Naive B cell (primary cell): ENCODE measurements at places on chromosomes 1 and 21.

DNA sequence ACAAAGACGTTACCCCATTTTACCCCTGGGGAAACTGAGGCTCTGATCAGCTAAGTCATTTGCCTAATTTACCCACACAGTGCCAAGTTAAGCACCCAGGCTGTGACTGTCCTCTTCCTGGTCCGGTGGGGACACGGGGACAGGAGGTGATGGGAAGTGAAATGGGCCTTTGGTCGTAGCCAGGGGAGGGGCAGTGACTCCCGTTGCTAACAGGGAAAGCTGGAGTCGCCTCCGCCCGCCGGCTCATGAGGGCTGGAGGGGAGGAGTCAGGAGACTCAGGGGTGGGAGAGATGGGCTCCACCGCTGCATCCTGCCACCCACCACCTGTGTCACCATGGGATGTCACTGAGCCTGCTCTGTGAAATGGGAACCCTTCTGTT is 139.3 kb downstream of the PGBD5 start:
- no peak for DNase-seq

- no peak for DNase-seq
Observed at GRCh38 chr1:209399800-209400199, 183.7 kb upstream of the CAMK1G start.

DNA sequence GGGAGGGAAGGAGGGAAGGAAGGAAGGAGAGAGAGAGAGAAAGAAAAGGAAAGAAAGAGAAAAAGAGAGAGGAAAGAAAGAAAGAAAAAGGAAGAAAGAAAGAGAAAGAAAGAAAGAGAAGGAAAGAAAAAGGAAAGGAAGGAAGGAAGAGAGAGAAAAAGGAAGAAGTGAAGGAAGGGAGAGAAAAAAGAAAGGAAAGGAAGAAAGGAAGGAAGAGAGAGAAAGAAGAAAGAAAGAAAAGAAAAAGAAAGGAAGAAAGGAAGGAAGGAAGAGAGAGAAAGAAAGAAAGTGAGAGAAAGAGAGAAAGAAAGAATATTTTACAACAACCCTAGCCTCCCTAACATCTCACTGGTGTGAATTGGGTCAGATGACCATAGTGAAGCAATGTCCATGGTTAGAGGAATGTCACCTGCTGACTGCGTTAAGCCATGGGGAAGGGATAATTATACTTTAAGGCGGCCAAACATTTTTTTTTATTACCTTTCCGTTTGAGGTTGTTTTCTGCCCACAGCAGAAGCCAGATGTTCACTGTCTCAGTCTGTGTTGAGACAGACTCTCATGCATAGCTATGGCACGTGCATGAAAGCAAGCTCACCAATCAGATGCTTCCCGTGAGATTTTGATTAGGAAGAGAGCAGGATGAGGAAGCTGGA is 76.4 kb downstream of the SNRPE start:
- DNase-seq: no peak

DNA sequence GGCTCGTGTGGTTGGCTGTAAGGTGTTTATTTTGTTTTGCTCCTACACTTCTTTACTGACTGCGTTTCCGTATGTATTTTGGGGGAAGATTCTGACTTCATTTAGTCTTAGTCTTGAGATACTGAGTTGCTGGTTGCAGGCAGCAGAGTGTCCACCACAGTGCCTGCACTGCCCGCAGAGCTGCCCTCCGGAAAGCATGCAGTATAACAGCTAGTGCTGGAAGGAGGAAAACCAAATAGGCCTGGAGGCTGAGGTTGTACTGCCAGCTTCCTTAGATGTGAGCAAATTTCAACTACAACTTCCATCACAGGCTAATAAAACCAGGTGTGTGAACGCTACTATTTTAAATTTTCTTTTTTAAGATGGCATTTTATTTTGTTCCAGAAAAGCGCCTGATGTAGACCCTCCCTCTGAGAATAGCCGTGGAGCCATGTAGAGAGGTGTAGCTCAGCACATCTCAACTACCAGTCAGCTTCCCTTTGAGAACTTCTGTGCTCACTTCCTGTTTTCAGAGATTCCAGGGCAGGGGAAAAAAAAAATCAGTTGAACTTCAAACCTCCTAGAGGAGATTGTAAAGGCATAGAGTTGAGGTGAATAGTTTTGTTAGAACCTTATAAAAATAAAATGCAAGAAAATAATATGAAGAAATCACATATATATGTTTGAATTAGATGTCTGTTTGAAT is 17.6 kb downstream of the LMO4 start:
- DNase-seq: no peak

DNA sequence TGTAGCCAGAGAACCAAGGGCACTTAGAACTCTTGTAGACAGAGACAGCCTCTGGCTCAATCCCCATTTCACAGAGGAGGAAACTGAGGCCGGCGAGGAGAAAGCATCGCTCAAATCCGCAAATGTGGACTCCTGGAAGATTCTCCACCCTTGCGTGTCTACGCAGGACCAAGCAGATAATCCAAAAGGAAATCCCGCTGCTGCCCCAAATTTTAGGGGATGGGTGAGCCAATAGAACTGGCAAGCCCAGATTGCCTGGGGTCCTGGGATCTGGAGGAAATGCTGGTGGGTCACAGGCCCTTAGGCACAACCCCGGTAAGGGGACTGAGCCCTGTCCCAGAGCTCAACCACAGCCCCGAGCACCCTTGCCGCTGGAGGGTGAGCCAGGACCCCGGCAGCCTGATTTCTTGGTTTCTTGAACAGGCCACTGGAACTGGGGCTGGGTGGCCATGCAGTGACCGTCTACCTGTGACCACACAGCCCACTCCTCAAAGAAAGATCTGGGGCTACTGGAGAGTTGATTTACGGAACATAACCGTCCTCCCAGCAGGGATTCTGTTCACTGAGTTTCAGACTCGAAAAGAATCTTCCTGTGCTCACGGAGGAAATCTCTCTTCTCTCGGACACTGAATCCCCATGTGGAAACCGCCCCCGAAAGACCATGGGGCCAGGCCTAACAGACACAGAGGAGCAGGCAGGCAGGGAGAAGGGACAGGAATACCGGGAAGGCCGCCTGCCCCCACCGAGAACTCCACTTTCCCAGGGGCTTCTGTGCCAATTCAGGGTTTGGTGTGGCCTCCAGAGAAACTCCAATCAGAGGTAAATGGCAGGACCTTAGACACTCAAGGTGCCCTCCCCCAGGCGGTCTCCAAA is 238.4 kb downstream of the NPHP4 start:
- no peak for DNase-seq

GRCh38 chr1:161069731-161070270 is at the start of gene ARHGAP30:
Gene ARHGAP30, minus strand, starts transcription at chr1:161069891. Its CDS starts 267 bp downstream, at chr1:161069624.
- peak; percentile 91 for DNase-seq

- DNase-seq: no peak
Observed at GRCh38 chr1:232586679-232587078, 43.3 kb downstream of the SIPA1L2 start.

- DNase-seq: no peak
Observed at GRCh38 chr1:176876966-176877515, 287.5 kb downstream of the ASTN1 start.

DNA sequence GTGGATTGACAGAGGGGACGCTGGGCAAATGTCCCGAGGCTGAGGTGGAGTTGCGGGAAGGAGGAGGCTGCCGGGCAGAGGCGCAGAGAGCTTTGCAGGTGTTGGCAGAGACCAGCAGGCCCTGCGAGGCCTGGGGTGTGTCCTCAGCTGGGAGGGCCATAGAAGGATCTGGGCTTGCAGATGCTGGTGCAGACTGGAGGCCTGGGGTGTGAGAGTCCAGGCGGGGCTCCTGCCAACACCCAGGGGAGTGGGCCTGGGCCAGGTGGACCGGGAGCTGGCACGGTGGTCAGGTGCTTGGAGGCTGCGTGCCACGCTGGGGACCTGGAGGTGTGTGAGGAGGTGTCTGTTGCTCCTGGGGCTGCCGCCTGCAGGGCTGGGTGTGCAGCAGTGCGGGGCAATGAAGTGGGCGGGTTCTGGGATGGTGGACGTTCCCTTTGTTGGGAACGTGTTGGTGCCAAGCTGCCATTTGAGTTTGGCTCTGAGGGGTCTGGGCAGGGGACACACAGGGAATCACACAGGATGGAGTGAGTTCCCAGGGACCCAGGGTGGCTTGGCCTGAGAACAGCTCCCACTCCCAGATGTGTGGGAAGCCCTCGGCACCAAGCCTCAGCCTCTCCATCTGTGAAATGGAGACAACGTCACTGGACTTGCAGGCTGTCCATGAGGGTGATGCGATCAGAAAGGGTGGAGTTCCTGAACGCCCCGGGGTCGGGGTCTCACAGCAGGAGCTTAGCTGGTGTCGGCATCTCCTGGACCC is 39.9 kb upstream of the POFUT2 start:
- no peak for DNase-seq

- DNase-seq: no peak
Observed at GRCh38 chr1:109721971-109722370, 9.9 kb downstream of the GSTM5 start.

- DNase-seq: no peak
Observed at GRCh38 chr1:44321466-44321865, 33.6 kb downstream of the ERI3 start.

- no peak for DNase-seq
Observed at GRCh38 chr1:36605942-36606640, 123.4 kb upstream of the CSF3R start.

- DNase-seq: no peak
Observed at GRCh38 chr1:230314142-230314470, 112.0 kb downstream of the PGBD5 start.

- DNase-seq: no peak
Observed at GRCh38 chr1:117173006-117173405, 37.7 kb downstream of the VTCN1 start.

GRCh38 chr1:44220001-44220751 is 6.9 kb downstream of the DMAP1 start:
- no peak for DNase-seq

DNA sequence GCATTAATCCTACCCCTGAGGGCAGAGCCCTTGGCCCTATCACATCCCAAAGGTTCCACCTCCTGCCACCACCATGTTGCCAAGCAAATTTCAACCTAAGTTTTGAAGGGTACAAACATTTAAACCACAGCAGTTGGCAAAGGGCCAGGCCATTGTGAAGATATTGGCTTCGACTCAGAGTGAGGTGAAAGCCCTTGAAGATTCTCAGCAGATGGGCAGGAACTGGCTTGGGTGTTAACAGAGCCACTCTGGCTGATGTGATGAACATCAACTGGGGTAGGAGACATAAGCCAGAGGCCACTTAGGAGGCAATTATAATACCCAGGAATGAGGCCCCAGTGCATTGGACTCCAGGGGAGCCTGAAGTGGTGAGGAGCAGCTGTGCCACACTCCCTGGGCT is 207.7 kb upstream of the KAZN start:
- DNase-seq: no peak

DNA sequence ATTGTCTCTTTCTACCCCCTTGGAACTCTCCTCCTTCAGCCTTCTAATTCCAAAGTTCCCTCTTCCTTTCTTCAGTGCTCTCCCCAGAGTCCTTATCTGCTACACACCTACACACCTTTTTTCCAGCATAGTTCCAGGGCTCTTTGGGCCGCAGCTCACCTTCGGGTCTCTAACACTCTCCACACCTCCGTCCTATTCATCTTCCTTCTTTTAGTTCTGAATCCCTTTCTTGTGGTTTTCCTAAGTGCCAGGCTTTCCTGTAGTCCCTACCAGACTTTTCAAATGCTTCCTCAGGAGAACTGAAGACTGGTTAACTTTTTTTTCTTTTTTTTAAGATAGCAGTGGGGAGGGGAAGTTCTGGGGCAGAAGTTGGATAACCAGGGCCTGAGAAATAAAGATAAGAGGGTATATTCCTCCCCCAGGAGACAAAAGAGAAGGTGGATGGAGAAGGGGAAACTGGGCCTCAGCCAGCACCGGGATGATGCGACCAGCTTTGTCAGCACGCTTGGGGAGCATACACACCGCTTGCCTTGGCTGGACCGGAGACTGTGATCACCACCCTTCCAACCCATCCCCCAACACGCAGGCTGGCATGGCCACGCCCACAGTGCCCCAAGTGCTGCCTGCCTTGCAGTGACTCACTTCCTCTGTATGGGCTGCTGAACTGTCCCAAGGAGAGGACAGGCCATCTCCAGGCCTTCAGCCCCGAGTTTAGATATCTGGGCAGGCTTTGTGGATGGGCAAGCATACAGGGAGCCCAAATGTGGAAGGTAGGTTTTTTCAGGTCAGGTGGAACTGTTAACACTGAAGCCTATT is 2.5 kb upstream of the CERS2 start:
- peak; percentile 73 for DNase-seq

- no peak for DNase-seq
Observed at GRCh38 chr1:35657851-35658250, 16.5 kb upstream of the PSMB2 start.

DNA sequence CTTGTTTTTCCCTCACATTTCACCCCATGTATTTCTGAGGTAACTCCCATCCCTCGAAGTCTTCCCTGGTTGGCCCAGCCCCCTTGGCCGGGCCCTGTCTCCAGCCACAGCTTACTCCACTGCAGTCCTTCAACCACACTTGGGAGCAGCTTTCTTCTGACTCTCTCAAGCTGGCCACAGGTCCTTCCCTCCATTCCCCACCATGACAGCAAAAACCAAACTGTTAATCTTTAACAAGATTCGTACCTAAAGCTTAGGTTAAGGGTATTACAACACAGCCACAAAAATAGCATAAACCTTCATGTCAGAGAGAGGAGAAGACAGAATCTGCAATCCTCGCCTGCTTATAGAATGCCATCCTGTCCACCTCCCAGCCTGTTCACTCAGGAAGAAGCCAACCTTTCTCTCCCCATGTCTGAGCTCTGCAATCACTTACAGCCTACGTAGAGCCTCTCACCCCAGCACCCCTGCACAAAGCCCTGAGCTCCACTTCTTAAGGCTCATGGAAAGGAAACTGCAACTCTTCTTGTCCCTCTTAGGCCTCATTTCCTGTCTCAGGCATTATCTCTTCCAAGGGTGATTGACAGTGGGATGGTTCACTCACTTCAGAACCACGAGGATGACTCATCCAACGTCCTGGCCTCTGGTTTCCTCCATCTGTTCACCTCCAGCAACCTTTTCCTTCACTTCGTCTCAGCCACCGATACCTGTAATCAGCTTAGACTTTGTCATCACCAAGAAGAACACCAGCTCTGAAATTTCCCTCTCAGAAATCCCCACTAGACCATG is 72.8 kb downstream of the CD2 start:
- DNase-seq: no peak

- no peak for DNase-seq
Observed at GRCh38 chr1:82485591-82486369, 685.0 kb downstream of the ADGRL2 start.

- no peak for DNase-seq
Observed at GRCh38 chr1:60044881-60045280, 28.7 kb downstream of the C1orf87 start.

- DNase-seq: no peak
Observed at GRCh38 chr1:234986750-234987414, 141.8 kb downstream of the TOMM20 start.

- DNase-seq: no peak
Observed at GRCh38 chr21:18089786-18090185, 154.8 kb upstream of the CHODL start.

GRCh38 chr21:14675774-14676530 is 129.8 kb upstream of the SAMSN1 start:
- peak; percentile 39 for DNase-seq

DNA sequence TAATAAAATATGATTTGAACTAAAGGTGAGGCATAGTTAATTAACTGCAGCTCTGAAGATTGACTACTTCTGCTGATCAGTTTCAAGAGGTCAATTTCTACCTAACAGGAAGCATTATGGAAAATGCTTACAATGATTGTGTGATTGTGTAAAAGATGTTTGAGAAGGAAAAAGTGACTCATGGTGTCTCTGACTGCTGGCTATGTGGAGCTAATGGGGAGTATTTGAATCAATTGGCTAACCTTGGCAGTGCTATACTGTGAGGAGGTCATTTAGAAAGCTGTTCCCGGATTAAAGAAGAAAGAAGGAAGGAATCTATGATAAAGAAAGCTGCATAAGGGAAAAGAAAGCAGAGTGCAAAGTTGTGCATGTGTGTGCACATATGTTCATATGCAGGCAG is 376.5 kb downstream of the ADGRL2 start:
- DNase-seq: no peak
